ENCODE measurements at places on chromosomes 3 and 15. TPM values are rescaled to one million over a fixed set of nuclear protein-coding genes. Genes with fewer than 3 reads are reported as not detected.

- DNase-seq = no peak
Measured at GRCh38 chr3:72818092-72818773, 30.0 kb downstream of the SHQ1 start.

The SERINC4 gene
- total RNA-seq = 0.36 TPM

The KCNMB2 gene
- total RNA-seq = not detected

The PLCB2 gene
- 206 TPM for total RNA-seq

GRCh38 chr15:98981851-98982722 lies 25.5 kb downstream of the PGPEP1L start:
- no peak for DNase-seq

DNA sequence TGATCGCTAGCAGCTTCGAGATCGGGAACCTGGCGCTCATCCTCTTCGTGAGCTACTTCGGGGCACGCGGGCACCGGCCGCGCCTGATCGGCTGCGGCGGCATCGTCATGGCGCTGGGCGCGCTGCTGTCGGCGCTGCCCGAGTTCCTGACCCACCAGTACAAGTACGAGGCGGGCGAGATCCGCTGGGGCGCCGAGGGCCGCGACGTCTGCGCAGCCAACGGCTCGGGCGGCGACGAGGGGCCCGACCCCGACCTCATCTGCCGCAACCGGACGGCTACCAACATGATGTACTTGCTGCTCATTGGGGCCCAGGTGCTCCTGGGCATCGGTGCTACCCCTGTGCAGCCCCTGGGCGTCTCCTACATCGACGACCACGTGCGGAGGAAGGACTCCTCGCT lies 62.5 kb downstream of the SLCO3A1 start:
- DNase-seq = no peak
